Hematopoietic multipotent progenitor cell treated with erythropoietin and hydrocortisone succinate and interleukin-3 and kit ligand, for 8 days (in vitro differentiated cells): ENCODE measurements at places on chromosomes 5 and 9.

- DNase-seq: no peak
Measured at GRCh38 chr9:138105123-138105415, 227.5 kb downstream of the CACNA1B start.

DNA sequence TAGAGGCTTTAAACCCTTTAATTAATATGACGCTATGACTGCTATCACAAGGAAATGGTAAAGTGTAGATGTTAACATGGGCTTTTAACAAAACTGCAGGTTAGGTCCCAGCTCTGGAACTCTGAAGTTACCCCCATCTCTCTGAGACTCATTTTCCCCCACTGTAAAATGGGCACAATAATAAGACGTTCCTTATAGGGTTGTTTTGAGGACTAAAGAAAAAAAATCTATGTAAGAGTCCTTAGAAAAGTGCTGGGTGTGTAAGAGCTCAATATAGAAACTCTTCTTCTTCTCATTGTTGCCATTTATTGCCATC lies 45.8 kb upstream of the STK32A start:
- DNase-seq: no peak

DNA sequence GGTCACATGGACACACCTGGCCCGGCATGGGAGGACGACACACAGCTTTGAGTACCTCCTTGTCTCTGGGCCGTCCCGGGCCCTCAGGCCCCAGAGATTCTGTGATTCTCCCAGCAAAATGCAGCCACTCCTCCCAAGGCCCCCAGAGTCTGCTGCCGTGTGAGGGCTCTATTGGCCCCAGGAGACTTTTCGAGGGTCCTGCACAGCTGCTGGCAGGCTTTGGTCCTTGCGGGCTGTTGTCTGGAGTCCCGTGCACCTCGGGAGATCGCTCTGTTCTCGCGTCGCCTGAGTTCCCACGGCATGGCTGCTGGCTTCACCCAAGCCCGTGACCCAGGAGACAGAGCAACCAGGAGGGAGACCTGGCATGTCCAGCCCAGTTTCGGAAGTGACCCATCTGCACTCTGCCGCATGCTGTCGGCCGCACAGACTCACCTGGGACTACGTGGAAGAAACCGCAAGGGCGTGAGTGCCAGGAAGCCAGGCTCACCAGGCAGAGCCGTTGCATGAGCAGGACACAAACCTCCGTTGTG lies 46.8 kb upstream of the NKD2 start:
- no peak for DNase-seq

GRCh38 chr5:101788797-101789196 lies 507.3 kb downstream of the SLCO4C1 start:
- DNase-seq: no peak

DNA sequence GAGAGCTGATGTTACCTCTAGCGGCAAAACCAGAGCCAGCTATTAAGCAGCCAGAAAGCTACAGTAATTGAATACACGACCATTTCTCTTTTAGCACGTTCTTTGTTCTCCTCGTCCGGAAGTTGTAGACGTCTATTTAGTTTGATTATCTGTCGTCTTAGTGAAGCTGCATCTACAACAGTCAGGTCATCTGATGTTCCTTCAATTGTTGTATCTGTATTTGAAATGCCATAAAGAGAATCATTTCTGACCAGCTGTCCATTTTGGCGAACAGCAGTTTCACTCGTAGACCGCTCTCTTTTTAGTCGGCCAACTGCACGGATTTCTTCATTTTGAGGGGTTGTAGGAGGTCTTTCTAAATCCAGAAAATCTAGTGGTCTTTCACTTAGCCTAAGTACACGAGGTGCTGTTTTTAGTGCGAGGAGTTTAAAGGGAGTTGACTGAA lies 12.6 kb downstream of the PDE6A start:
- no peak for DNase-seq
